ENCODE measurements at places on chromosomes 11 and 22. TPM values are rescaled to one million over a fixed set of nuclear protein-coding genes. Genes with fewer than 3 reads are reported as not detected.

DNA sequence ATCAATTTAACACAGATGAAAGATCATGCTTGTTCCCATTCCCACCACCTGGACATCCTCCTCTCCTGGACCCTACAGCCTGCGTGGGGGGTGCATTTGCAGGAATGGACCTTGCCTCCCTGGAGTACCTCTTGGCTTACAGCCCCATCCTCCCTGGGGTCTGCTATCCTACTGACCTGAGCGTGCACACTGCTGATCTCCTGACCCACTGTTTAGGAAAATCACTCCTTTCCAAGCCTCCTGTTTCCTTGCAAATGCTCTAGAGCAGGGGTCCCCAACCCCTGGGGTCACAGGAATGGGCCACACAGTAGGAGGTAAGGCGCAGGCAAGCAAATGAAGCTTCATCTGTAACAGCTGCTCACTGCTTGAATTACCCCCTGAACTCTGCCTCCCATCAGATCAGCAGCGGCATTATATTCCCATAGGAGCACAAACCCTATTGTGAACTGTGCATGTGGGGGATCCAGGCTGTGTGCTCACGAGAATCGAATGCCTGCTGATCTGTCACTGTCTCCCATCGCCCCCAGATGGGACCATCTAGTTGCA is 88.2 kb upstream of the SEPTIN5 start:
- no peak for DNase-seq

- no peak for DNase-seq
Observed at GRCh38 chr11:102530558-102530957, at the start of gene MMP7. MMP7 (minus strand) TSS chr11:102530747; CDS start chr11:102530700, 47 bp downstream.

- no peak for DNase-seq
Observed at GRCh38 chr11:132123449-132123848, 753.0 kb downstream of the NTM start.

- DNase-seq, result no peak
Observed at GRCh38 chr11:15937601-15938120, 418.7 kb downstream of the SOX6 start.

GRCh38 chr22:42946546-42947198 is 68.3 kb downstream of the PACSIN2 start:
- DNase-seq, result no peak

GRCh38 chr11:80462211-80462610 is 1021.4 kb upstream of the TENM4 start:
- no peak for DNase-seq

DNA sequence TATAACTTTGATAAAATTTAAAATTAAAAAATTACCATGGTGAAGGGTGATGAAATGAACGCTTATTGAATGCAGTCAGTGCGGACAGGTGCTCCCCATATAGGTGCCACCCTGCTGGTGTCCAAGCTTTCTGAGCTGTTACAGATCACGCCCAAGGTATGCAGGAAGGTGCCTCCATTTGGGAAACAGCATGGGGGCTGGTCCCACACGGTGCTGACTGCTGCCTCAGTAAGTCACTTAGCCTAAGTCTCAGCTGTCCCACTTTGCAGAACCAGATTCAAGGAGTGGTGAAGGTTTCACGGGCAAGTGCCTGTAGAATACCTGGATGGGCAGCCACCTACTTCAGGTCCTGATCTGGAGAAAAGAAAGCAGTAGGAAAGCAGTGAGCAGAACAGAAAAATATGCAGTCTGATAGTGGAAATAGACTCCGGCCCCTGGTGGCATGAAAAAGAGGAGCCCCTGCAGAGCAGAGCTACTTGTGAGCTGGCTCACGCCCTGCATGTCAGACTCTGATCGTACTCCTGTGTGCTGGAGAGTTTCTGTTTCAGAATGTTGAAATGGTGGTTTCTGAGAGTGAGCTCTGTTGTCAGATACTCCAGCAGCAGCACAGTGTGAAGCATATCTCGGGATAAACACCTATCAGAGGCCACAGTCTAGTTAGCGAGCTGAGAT is 33.2 kb downstream of the ADORA2A start:
- no peak for DNase-seq

ACR gene
- total RNA-seq, result not detected

DNA sequence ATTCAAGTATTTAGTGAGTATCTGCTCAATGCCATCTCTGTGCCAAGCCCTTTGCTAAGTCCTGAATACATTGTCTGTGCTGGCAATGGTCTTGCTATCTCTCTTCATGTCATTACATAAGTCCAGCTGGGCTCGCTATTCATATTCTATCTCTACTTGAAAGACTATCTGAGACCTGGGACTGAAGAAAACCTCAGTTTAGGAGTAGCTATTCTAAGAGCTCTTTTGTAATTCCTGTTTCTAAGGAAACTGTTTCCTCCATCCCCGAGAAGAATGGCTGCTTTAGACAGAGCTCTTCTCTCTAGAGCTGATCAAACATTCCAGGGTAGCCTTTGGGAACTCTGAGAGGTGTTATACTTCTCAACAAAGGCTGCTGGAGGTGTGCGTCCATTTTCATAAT is 33.0 kb downstream of the SLC17A6 start:
- no peak for DNase-seq

- DNase-seq, result peak; percentile 81
Observed at GRCh38 chr22:39117585-39118191, 20.6 kb downstream of the APOBEC3H start.

DNA sequence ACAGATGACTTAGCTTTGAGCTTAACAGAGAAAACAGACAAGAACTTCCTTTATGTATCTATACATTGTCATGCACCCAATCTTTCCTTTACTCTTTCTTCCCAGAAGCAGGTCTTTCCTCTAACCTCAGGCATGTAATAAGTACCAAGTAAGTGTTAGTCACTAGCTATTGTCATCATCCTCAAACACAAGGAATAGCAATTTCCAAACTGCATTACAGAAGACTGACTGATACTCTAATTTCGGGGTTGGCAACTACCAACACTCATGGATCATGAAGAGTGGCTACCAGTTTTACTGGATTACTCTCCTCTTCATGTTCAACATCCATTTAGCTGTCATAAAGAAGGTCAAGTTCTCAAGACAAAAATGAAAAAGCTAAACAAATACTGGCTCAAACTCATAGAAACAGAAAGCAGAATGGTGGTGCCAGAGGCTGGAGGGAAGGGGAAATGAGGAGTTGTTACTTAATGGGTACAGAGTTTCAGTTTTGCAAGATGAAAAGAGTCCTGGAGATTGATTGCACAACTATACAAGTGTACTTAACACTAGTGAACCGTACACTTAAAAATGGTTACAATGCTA is 111.6 kb downstream of the SIK3 start:
- DNase-seq, result no peak

DNA sequence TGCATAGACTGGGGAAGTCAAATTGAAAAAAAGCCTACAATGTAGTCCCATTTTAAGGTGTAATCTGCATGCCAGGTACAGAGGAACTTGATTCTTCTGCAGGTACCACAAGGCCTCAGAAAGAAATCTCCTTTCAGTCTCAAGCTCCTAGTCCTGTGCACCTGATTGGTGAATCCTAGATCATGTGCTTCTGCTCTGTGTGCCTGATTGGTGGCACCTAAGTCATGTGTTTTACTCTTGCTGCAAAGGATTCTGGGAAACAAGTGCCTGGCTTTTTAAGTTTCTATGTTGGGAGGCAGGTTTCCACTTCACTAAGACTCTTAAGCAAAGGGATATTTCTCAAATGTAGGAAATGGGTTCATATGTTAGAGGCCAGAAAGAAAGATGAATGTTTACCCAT is 29.1 kb downstream of the INSC start:
- DNase-seq, result no peak

GRCh38 chr11:115067900-115068530 is 389.7 kb downstream of the NXPE2 start:
- no peak for DNase-seq

All from CD8-positive, alpha-beta memory T cell (primary cell).